BJ (cell line): ENCODE measurements at places on chromosomes 5 and 9. TPM values are rescaled to one million over a fixed set of nuclear protein-coding genes. Genes with fewer than 3 reads are reported as not detected.

SLC44A1 gene
- 6.6 and 15.3 TPM in 2 replicates for polyA plus RNA-seq

PRXL2C gene
- 10.6 and 13.1 TPM in 2 replicates for polyA plus RNA-seq

WDR38 gene
- not detected in 2 replicates for polyA plus RNA-seq

SPINK1 gene
- polyA plus RNA-seq, result not detected in 2 replicates

PCDHGA8 gene
- polyA plus RNA-seq, result 0.72 and 0.77 TPM in 2 replicates

MZB1 gene
- not detected in 2 replicates for polyA plus RNA-seq

PCDHGC3 gene
- polyA plus RNA-seq, result 36.5 and 56.3 TPM in 2 replicates

PCBD2 gene
- polyA plus RNA-seq, result 3.3 and 5.6 TPM in 2 replicates

MEIKIN gene
- not detected in 2 replicates for polyA plus RNA-seq

- DNase-seq, result no peak
Measured at GRCh38 chr9:29289365-29289764, 1716.1 kb upstream of the C9orf72 start.

GRCh38 chr9:71760901-71761300, 7.4 kb downstream of the CEMIP2 start:
- DNase-seq, result no peak

GRCh38 chr5:54073131-54073530, 237.2 kb downstream of the ARL15 start:
- no peak for DNase-seq

DNA sequence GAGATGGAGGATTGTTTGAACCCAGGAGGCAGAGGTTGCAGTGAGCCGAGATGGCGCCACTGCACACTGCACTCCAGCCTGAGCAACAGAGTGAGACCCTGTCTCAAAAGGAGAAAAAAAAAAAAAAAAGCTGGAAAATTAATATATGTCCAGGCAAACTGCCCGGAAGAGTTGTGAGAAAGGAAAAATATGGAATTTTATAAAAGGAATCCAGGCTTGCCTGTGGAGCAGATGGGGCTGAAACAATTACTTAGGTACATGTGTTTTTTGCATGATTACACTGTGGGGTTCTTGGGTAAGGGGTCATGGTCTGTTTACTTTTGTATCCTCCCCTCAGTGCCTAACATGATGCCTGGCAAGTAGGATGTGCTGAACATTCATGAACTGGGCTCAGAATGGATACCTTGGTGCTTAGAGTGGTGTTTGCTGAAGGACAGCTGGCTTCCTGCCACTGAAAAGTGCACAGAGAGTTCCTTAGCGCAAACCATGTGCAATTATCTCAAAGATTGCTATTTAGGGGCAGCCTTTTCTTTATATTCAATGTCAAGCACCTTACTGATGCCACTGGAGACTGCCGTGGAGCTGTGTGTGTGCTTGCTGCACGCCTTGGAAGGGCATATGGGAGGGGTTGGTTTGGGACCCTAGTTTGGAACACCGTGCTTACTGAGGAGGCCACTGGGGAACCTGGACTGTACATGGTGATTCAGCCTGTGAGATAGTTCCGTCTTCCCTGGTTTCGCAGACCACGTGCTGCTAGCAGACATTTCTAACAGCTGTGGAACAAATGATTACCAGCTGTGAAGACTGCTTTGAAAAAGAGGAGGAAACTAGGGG, 78.4 kb downstream of the MAP1B start:
- DNase-seq, result no peak

GRCh38 chr5:156201788-156202403, 125.1 kb upstream of the SGCD start:
- peak; percentile 16 for DNase-seq

- no peak for DNase-seq
Measured at GRCh38 chr5:137361280-137361679, 137.8 kb downstream of the SPOCK1 start.

- DNase-seq, result no peak
Measured at GRCh38 chr5:66415208-66415607, 181.0 kb upstream of the MAST4 start.

DNA sequence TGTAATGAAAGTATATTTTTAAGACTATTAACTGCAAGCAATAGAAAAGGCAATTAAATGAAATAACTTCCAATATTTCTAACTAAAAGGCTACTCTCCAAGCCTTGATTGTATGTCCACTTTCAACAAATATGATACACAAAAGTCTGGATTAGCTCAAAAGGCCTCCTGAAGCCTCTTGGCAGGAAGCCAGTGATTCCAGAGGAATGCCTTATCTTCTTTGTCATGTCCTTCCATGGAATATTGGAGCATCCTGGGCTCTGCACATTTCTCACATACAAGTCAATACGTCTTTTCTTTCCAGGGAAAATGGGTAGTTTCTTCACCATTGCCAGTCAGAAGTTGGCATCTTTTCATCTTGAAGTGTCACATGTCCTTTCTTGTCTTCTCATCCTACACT, 357.8 kb downstream of the KDM4C start:
- no peak for DNase-seq

- DNase-seq, result no peak
Measured at GRCh38 chr5:52998552-52999313, 9.6 kb downstream of the ITGA2 start.

- no peak for DNase-seq
Measured at GRCh38 chr5:133953568-133954145, 14.8 kb downstream of the C5orf15 start.

GRCh38 chr5:11609570-11610303, 294.5 kb downstream of the CTNND2 start:
- DNase-seq, result no peak

DNA sequence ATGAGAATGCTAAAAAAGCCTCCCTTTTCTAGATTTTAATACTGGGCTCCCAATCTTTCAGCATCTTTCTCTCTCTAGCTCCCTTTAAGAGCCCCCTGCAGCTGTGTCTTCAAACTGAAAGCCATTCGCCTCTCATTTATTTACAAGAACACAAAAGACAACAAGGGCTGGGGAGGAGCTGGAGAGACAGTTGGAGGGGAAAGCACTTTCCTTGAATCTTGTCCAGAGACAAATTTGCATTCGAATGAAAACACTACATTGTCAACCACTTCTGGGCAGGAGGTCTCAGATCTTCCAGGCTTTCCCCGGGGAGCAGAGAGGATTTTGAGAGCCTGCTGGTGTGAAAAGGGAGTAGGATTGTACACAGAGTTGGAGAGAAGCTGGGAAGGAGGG, 518.3 kb downstream of the CTNND2 start:
- DNase-seq, result no peak

- DNase-seq, result no peak
Measured at GRCh38 chr5:133295520-133295919, 243.7 kb downstream of the HSPA4 start.

DNA sequence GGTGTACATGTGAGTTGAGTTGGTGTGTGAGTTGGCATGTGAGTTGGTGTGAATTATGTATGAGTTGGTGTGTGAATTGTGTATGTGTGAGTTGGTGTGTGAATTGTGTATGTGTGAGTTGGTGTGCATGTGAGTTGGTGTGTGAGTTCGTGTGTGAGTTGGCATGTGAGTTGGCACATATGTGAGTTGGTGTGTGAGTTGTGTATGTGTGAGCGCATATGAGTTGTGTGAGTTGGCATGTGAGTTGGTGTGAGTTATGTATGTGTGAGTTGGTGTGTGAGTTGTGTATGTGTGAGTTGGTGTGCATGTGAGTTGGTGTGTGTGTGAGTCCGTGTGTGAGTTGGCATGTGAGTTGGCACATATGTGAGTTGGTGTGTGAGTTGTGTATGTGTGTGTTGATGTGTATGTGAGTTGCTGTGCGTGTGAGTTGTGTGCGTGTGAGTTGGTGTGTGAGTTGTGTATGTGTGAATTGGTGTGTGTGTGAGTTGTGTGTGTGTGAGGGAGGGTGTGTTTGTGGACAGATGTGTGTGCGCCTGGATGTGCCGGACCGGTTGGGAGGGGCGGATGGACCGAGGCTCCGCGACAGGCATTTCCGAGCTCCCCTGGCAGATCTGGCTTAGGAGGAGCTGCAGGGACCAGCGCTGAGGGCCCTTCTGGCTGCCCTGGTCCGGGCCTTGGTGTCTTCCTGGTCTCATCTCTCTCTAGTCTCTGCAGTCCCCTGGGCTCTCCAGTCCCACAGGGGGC, 162.5 kb upstream of the IER5L start:
- no peak for DNase-seq

DNA sequence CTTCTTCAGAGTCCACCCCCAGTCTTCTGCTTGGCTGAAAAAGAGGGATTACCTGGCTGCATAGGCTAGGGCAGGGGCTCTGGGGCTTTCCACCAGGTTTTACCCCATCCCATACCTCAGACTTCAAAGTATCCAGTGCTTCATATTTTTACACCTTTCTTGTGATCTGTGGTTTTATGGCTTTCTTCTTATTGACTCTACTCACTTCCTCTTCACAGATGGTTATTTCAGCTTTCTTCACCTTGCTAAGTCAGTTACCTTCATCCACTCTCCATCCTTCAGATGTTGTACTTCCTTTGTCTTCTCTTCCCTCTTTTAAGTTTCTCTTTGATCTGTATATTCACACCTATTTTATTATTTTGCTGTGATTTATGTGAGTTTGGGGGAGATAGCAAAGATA, 104.3 kb downstream of the GRIA1 start:
- DNase-seq, result no peak

DNA sequence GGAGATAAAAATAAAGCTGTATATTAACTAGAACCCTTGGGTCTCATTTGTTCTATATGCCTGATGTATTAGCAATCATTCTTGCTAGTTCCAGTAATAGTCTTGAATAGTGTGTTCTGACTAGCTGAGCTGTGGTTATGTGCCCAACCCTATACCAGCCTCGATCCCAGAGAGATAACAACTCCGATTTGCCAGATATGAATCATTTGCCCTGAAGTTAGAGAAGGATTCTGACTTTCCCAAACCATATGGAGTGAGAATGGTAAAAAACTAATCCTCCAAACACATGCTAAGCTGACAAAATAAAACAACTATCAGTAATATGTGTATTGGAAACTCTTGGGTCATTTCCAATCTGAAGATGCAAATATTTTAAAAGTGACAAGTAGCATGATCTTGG, 64.8 kb downstream of the ALDH1A1 start:
- no peak for DNase-seq

GRCh38 chr9:34957492-34958410, at the start of gene PHF24:
PHF24 (plus strand) TSS chr9:34958285; CDS start chr9:34971299, 13,014 bp downstream.
- DNase-seq, result no peak

DNA sequence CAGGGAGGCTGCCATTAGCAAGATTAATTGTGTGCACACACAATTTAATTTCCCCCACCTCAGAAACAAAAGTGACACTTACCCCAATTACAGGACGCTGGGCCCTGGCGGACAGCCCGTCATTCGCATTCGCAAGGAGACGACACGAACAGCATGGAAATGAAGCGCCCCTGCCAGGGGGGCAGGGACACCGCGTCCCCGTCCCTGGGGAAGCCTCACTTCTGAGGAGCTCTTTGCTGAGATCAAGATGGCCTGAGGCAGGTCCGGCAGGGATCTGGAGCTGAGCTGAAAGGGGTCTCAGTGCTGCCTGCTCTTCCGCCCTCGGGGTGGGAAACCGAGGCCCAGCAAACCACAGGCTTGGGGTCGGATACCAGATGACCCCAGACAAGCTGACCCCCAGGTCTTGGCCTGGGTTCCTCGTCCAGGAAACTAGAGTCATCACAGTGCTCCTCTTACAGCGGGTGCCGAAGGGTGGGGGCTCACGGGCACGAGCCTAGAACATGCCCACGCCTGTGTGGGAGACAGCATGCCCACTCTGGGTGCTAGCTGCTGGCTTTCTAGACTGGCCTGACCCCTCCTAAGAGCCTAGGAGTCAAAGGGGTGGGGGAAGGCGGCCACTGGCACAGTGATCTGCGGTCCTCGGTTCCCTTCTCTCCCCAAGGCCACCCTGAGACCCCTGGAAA, 103.2 kb downstream of the VAV2 start:
- DNase-seq, result no peak

- DNase-seq, result no peak
Measured at GRCh38 chr5:168833936-168834335, 254.8 kb upstream of the PANK3 start.

DNA sequence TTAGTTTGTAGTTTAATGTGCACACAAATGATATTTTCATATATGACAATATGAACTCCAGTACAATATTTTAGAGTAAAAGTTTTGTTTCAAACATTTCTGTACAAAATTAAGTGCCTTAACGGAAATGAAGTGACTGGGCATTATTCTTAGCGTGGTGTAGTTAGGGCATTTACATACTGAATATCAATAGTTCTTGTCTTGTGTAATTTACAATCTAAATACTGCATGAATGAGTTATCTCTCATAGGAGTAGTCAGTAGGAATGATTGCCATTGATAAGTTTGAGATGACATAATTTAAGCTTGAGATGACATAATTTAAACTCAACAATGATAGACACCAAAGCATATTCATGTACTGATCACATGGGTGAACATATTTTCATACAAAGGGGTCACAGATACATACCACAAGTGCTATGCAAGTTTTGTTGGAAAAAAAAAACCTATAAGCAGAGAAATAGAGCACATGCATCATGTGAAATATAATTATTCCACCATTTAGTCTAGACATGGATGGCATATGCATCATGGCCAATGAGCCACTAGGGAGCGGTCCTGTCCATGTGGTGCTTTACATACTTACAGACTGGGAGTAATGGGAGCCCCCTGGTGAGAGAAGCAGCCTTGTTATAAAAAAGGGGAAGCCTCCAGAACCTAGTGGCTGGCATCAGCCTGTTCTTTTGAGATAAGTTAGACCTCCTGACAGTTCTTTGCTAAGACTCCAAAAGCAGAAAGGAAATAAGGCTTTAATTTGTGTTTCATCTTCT, 1523.9 kb downstream of the MAT2B start:
- no peak for DNase-seq

DNA sequence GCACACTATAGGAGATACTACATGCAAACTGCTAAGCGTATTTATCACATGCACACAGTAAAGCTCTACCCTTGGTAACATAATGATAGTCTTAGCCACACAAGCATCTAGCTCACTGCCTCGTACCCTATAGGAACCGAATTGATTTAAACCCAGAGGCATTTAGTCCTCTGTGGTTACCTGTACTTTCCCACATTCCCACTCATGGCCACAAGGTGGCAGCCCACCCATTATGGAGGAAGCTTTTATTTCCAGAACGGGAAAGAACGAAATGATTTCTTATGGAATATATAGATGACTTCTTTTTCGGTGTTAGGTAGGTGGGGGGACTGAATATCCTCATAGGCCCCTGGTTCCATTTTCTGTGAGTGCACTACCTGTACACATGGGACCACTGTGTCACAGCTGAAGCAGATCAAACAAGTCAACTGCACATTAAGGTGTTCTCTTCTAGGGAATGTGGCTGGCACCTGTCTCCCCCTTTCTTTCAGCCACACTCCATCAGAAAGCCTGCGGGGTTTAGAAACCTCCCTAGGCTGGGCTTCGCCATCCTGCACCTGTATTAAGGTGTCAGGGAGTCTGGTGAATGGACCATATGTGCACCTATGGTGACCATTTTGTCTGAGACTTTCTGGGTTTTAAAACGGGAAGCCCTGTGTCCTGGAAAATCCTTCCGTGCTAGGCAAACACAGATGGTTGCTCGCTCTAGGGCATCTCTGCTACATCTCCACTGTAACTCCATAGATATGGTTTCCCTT, 313.2 kb downstream of the SLIT3 start:
- DNase-seq, result no peak

- no peak for DNase-seq
Measured at GRCh38 chr9:110641293-110641692, 27.3 kb upstream of the MUSK start.

DNA sequence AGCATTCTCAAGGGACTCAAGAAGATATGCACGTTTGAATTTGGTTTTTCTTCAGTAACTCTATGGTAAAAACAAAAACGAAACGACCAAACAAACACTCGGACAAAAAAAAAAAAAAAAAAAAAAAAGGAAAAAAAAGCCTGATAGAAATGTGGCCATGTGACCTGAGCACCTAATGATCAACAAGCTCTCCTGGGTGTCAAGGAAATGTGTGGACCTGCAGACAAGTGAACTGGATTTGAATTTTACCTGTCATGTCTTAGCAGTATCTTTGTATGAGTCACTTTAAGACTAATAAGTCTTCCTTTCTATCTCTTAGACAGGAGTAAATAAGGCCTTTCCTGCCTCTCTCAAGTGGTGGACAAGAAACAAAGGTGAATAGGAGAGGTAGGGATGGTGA, 190.6 kb upstream of the GRIA1 start:
- no peak for DNase-seq
